ENCODE measurements at places on chromosomes 16 and 17.

- DNase-seq = no peak
Observed at GRCh38 chr16:87951552-87952538, 611 bp downstream of the BANP start.

DNA sequence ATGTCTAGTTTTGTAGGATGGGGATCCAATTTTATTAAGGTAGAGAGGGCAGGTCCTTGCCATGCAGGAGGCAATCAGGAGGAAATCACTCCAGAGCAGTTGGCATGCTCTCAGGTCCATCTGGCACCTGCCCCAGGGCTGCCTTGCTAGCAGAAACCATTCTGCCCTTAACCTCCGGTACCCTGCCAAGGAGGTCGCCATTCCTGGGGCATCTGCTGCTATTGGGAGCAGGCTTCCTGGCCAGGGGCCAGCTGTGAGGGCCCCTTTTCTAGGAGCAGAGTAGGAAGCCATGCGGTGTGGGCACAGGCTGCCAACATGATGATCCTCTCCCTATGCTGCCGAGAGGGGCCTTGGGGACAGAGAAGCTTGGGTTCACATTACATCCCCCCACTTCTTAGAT, 47.6 kb upstream of the MGAT5B start:
- DNase-seq = peak; percentile 69

GRCh38 chr17:68693466-68693865, 92.3 kb upstream of the FAM20A start:
- no peak for DNase-seq

DNA sequence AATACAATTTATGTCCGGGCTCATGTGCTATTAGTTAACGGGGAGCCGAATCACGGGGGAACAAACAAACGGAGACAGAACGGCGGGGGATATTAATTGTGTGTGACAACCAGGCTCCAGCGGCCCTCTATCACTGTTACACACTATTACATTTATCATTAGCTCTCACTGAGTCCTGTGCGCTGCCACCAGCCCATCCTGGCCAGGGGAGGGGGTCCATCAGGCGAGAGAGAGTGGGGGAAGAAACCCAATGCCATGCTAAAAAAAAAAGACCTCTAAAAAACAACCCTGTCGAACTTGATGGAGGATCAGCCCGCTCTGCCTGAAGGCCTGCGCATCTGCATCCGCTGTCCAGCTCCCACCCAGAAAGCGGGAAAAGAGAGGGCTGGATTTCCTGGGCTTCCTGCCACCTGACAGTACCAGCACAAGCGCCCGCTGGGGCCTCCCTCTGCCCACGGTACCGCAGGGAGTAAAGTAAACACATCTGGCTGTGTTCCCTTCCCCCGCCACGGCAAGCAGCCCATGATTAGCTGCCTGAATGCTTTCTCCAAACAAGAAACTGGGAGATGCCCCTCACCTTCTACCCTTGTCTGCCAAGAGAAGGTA, 41.7 kb downstream of the PIPOX start:
- DNase-seq = peak; percentile 36

GRCh38 chr16:49816875-49817274, 39.0 kb downstream of the ZNF423 start:
- no peak for DNase-seq

DNA sequence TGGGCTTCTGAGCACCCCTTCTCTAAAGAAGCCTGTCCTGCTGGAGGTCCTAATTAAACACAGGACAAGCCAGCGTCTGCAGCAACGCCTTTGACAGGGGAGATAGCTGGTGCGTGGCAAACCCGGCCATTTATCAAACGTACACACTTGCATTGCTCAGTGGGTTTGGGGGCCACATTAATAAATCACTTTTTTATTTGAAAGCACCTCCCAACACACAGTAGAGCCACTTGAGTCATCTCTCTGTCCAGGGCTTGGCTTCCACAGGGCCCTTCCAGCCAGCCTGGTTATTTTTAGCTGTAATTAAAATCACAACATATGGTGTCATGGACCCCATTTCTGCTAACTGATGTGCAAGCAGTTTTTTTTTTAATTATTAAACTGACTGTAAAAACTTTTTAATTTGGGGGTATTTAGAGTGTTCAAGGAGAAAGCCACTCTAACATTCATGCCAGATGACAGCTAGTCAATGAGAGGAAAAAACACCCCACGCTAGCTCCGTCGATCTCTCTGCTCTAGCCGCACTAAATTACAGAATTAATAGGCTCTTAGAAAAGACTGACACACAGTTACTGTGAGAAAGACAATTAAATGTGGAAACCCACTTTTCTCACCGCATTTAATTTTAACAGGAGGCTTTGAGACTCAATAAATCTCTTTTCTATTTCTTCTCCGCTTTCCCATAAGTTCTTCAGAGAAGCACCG, 201.0 kb upstream of the WSCD1 start:
- DNase-seq = no peak

DNA sequence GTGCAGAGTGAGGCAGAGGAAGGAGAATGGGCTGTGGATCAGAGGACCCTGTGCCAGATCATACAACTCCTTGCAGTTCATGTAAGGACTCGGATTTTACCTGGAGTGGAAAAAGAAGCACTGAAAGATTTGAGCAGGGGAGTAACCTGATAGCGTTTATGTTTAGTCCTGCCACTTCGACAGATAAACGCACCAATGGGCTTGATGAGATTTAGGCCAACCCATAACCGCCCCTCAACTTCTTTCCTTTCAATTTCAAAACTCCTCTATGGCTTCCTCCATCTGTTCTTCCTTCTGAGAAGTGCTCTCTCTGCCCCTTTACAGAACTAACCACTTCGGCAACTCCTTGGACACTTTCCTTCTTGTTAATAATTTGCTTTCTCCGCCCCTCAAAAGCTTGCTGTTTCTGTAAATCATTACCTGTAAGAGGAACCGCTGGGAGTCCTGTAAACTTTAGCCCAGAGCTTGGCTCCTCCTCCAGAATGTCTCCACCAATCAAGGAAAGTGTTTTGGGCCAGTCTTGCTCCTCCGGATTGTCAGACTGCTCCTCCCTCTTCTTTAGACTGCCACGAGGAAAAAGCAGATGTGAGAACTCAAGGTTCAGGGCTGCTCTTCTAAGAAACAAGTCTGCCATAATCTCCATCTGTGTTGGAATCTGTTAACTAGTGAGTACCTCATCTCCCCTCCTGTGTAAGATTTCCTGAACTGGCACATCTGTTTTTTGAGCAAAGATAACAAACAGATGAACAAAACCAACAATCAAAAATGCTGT, at the start of gene ACSM3:
Gene ACSM3, plus strand, starts transcription at position 554 of the 772 bp plus-strand sequence. CDS start 6,021 bp downstream, outside the sequence.
- no peak for DNase-seq

DNA sequence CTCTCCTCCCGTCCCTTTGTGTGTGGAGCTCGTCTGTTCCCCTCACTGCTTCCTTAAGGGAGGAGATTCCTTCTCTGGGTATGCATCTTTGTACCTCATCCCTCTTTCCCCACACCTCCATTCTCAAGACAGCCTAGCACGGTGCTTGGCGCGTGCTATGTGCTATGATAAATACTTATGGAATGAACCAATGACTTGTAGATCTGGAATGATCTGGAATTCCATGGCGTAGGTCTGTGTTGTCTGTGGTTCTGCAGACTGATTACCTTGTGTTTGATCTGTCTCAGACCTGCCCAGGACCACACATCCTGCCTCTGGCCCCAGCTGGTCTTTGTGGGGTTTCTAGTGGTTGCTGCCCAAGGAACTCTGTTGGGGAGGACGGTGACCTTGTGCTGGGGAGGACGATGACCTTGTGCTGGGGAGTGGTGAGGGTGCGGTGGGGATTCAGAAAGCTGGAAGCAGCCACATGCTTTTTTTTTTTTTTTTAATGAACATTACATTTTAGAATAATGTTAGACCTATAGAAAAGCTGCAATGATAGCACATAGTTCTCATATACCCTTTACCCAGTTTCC, 33.5 kb upstream of the ETV4 start:
- no peak for DNase-seq

DNA sequence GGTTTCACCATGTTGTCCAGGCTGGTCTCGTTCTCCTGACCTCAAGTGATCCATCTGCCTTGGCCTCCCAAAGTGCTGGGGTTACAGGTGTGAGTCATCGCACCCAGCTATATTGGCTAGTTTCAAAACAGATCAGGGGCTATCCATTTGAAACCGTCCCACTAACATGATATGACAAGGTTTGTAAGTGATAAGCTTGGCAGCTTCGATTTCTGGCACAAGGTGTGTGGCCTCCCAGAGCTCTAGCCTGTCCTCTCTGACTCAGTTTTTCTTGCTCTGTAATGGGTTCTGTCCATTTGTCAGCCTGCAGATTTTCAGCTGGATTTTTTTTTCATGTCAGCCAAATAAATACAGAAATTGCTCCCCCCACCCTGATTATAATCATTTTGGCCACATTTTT, 31.8 kb upstream of the TENT4B start:
- no peak for DNase-seq

DNA sequence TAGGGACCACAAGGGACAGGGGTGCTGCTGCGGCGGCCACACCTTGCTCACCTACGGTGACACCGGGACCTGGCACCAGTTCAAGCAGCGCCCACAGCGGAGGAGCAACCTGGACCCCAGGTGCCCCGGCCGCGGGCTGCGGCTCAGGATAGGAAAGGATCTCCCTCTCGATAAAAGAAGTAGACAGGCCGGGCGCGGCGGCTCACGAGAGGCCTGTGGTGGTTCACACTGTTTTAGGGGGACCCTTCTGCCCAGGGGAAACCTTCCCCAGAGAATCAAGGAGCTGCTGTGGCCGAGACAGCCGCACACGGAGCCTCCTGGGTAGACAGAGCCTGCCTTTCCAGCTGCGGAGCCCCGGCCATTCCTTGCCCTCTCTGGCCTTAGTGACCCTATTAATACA, 17.9 kb upstream of the ATP2A3 start:
- no peak for DNase-seq

DNA sequence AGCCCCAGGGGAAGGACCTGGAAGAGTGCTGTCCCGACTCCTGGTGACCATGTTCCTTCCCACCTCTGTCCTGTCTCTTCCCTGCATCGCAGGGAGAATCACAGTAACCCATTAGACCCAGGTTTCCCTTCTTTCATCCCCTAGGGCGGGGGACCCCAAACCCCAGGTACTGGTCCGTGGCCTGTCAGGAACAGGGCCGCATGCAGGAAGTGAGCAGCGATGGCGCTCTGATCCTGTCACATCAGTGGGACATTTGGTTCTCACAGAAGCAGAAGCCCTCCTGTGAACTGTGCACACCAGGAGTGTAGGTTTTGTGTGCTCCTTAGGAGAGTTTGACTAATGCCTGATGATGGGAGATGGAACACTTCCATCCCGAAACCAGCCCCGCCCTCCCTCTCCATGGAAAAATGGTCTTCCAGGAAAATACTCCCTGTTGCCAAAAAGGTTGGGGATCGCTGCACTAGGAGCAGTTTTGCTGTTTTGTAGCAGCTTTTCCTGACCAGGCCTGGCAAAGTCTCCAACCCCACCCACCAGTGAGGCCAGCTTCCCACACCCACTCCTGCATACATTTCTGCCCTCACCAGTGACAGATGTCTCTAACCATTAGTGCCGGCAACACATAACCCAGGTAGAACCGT, 10.5 kb downstream of the MNT start:
- DNase-seq = no peak

DNA sequence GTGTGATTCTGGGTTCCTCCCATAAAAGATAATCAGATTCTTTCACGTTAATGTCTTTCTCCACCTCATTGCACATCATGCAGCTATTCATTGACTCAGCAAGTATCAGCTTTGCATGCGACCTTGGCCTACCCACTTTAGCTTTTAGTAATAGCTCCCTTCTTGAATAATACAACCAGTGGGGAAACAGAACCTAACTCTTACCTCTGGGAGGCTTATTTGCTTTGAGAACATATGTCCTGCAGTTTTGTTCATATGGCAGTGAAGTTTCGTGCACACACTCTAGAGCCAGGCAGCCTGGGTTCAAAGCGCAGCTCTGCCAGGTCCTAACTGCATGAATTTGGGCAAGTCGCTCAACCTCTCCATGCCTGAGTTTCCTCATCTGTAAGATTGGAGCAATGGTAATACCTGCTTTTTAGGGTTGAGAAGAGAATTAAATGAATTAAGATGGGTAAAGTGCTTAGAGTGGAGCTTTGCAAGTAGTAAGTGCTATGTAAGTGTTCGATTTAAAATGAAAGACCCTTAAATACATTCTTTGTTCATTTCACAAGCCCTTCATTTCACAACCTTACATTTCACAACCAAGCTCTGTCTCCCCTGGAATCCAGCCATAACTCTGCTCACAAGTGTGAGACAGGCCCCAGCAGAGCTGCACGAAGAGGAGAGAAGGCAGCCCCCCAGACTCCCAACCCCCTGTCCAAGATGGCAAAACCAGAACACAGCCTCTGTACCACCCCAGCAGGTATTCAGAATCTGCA, 29.3 kb downstream of the MAPT start:
- no peak for DNase-seq

DNA sequence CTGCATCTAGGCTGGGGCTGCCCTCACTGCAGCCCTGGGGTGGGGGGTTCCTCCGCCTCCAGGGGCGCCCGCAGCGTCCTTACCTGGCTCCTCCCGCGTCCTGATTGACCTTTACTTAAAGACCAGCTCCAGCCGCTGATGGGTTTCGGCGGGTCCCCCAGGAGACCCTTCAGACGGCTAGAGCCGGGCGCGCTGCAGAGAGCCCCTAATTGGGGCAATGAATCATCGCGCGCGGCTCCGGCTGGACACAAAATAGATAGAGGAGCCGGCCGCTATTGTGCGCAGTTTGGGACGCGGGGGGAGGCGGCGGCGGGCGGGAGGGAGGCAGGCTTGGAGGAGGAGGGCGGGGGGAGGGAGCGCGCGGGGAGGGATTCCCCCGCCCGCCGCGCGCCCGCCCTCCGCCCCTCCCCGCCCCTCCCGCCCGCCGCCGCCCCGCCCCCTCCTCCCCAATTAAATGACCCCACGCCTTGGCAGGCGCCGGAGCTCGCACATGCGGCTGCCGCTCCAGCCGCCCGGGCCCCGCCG, 56.5 kb upstream of the CIBAR2 start:
- DNase-seq = peak; percentile 33

DNA sequence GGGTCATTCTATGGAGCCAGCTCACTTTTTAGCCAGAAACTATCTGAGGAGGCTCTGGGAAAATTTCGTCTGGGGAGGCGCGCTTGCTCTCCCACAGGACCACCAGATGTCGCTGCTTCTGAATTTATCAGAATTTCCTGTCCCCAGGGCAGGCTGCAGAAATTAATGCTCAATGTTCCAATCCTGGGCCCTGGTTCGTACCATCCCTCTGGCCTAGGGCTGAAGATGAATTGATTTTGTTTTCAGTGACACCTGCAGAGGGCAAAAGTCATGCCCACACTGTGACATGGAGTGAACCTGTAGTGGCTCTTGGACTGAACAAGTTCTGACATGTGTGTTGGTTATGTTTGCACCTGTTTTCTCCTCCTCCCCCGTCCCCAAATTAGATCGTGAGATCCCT, 482.6 kb downstream of the NPIPA7 start:
- peak; percentile 41 for DNase-seq
